Tongue (tissue), 3 donors: ENCODE measurements at places on chromosomes 7 and 10. TPM values are rescaled to one million over a fixed set of nuclear protein-coding genes. Genes with fewer than 3 reads are reported as not detected.

GRCh38 chr10:71332466-71332865 lies 13.4 kb downstream of the SLC29A3 start:
- DNase-seq = no peak

DNA sequence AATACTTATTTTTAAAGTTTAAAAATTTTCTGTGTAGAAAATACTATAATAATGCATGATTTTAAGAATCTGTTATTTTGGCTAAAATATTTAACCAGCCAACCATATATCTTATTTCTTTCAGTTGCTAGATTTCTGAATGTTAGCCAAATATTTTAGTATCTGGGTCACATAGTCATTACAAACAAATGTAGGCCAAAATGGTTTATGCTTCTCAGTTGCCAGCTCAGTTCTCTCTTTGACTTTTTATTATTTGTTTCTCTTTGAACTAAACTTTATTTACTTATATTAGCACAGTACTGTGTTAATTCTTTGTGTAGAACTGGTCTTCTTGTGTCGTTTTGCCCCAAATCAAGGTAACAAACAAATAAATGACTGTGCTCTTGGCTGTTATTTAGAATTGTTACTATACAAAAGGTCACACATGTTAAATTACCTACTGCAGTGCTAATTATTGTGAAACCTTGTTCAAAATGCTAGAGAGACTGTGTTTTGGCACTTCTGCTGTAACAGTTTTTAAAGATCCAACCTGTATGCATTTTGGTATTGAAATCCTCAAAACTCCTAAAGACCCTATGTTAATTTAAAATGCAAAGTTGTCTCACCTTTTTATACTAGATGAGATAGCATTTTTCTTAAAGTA lies 39.8 kb downstream of the ZEB1 start:
- no peak for DNase-seq

GRCh38 chr10:131855461-131856401 lies 45.1 kb upstream of the PPP2R2D start:
- DNase-seq = no peak

The KNDC1 gene
- 1.7 TPM for total RNA-seq

The MMRN2 gene
- total RNA-seq = 53.6 TPM

GRCh38 chr10:78964274-78964951 lies 104.4 kb upstream of the ZMIZ1 start:
- DNase-seq = no peak

The TAS2R3 gene
- 5.0 TPM for total RNA-seq

DNA sequence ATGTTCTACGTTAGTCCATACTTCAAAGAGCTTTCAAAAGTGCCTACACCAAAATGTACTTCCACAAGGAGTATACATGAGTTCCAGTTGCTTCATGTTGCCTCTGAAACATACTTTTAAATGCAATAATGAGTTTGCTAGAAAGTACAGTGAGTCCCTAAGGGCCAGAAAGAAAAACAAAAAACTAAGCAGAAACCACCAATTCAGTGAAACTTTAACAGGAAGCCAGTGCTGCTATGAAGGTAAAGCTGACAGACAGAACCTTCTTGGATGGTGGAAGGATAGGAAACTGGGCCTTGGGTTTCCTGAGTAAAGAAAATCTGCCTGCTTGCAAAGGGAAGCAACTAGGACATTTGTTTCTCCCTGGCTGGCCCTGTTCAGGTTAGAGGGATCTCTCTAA lies 104.2 kb downstream of the CTTNBP2 start:
- no peak for DNase-seq

- no peak for DNase-seq
These were observed 4.9 kb upstream of the BLOC1S2 start for GRCh38 chr10:100291356-100291755.

DNA sequence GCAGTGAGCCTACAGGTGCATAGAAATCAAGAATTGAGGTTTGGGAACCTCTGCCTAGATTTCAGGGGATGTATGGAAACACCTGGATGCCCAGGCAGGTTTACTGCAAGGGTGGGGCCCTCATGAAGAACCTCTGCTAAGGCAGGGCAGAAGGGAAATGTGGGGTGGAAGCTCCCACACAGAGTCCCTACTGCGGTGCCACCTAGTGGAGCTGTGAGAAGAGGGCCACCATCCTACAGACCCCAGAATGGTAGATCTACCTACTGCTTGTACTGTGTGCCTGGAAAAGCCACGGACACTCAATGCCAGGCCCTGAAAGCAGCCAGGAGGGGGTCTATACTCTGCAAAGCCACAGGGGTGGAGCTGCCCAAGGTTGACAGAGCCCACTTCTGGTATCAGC lies 533.5 kb downstream of the GPAM start:
- DNase-seq = no peak

DNA sequence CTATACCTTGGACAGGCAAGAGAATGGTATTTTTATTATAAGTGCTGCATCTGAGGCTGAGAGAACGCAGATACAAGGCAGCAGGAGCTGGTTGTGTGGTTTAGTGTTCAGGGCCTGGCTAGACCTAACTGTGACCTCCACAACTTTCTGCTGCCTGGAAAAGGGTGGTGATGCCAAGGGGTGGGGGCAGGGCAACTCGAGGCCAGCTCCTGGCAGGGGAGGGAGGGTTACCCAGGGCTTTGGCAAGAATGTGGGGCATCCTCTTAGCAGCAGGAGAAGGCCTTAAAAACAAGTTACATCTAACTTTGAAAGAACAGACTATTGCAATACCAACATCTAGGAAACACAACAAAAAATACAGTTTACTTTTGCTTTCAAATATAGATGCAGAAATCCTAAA lies 13.0 kb downstream of the MXI1 start:
- no peak for DNase-seq

GRCh38 chr7:143418681-143419458 lies 10.2 kb upstream of the EPHA1 start:
- peak; percentile 51 for DNase-seq

The FGL2 gene
- total RNA-seq = 110 TPM

The CRYGN gene
- not detected for total RNA-seq

The OGDH gene
- 198 TPM for total RNA-seq

The KCNIP2 gene
- total RNA-seq = 0.92 TPM

The CCNJ gene
- 9.1 TPM for total RNA-seq

- DNase-seq = no peak
These were observed 105.8 kb downstream of the GPR158 start for GRCh38 chr10:25280573-25280972.
